Activated naive CD4-positive, alpha-beta T cell (primary cell): ENCODE measurements at places on chromosomes 4 and X.

- DNase-seq = no peak
These were observed 76.8 kb upstream of the MCF2 start for GRCh38 chrX:139784807-139785206.

- no peak for DNase-seq
These were observed 142.4 kb upstream of the CPXCR1 start for GRCh38 chrX:88604433-88605221.

GRCh38 chr4:11743236-11743635, 314.5 kb upstream of the HS3ST1 start:
- no peak for DNase-seq

GRCh38 chr4:19945979-19946380, 305.7 kb upstream of the SLIT2 start:
- no peak for DNase-seq

GRCh38 chrX:134727363-134727762, 69.1 kb upstream of the PLAC1 start:
- no peak for DNase-seq

GRCh38 chrX:81229901-81230300, 28.0 kb downstream of the SH3BGRL start:
- DNase-seq = no peak

DNA sequence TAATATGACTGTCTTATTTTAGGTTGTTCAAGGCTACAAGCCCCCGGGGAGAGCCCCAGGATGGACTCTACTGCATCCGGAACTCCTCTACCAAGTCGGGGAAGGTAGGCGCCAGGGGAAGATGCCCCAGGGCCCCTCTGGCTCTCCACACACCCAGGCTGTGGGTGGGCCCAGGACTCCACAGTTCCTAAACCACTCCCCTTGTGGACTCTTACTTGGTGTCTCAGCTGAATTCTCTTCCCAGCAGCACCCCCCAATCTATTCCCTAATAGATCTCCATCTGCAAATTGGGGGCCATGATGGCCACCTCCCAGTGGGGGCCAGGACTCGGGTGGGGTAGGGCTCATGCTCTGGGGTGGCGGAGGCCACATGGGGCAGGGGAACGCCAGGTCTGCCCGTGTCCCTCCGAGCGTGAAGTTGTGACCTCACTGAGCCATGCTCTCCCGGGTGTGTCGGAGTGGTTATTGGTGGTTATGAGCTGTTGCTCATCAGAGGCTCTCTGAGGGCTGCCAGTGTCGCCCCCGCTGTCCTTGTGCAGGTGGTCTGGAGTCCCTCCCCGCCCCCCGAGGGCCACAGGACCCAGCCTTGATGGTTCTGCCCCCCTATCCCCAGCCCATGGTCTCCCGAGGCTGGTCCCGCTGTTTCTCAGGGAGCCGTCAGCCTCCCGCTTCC, 11.2 kb upstream of the ADD1 start:
- no peak for DNase-seq

- no peak for DNase-seq
These were observed 426.6 kb downstream of the ARHGAP24 start for GRCh38 chr4:85901500-85901899.

GRCh38 chr4:4770610-4771009, 88.9 kb upstream of the MSX1 start:
- DNase-seq = no peak

DNA sequence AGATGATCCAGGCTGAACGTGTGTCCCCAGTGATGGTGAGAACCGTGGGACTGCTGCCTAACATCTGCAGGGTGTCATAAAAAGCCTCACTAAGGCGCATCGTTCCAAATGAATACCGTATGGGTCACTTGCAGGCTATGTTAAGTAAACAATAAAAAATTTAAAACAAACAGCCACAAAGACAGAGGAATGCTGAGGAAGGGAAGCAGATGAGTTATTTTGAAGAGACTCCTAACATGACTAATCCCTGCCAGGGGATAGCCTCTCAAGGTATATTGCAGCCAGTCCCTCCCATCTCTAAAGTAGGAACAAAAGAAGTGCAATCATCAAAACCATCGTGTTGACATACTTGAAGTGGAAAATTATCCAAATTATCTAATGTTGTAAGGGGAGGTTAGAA, 83.8 kb downstream of the UNC5C start:
- DNase-seq = no peak

- no peak for DNase-seq
These were observed 23.1 kb downstream of the ANTXR2 start for GRCh38 chr4:80049813-80050534.
